Omental fat pad (tissue), 4 donors: ENCODE measurements at places on chromosomes 1 and 21. TPM values are rescaled to one million over a fixed set of nuclear protein-coding genes. Genes with fewer than 3 reads are reported as not detected.

DNA sequence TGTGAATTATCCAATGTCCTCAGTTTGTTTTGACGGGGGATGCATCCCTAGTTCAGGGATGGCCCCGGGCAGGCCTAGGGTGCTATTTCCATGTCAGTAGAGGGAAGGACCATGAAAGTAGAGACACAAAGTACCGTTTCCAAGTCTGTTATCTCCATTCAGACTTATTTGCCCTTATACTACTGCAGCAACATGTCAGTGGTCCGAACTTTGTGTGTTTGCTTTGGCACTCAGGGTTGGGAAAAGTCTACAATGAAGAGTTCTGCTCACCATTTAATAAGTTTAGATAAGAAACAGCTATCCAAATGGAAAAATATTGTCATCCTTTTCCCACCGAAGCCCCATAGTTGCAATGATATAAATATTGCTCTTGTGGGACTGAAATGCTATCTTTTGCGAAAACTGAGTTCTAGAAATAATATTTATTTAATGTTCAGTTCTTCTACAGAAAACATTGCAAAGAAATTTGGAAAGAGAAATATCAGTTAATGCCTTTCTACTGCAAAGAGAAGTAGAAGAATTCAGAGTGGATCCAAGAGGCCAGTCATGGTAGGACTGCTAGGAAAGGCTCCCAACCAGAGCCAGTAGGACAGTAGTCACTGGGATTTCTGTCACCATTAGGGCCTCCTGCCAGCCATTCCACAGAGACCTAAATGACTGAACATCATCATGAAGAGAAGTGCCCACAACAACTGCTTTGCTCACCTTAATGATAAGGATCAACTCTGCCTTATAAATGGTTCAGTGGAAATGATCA lies 11.5 kb upstream of the AGT start:
- DNase-seq = no peak

The PLA2G2C gene
- total RNA-seq = not detected

- DNase-seq = no peak
These were observed 48.2 kb downstream of the CYP2J2 start for GRCh38 chr1:59878370-59878769.

The IL19 gene
- not detected for total RNA-seq

The OR2T12 gene
- total RNA-seq = not detected

DNA sequence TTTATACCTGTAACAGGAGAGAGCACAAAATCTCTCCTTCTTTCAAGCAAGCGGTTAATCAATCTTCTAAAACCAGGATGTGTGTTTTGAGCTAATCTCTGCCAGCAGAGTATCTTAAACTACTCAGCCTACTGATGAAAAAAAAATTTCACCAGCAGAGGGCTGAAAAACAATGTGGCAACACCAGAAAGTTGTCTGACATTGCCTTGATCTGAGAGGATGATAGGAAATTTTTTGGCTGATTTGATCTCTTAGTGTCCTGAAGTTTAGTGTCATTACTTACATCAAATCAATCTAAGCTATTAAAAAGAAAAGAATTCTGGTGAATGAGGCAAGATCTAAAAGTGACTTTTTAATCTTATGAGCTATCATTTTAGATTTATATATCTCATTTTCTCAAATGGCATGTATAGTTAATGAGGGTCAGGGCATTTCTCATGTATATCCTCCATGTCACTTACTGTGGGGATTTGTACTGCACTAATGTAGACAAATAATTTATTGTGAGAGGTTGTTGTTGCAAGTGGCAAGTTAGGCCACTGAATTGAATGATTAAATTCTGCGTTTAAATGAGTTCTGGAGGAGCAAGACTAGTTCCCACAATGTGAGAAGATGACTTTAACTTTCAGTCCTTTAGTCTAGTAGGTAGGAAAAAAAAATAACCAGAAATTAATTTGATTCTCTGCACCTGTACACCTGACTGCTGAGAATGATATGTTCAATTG lies 10.9 kb downstream of the ADAMTS1 start:
- DNase-seq = no peak

GRCh38 chr1:234840253-234840652 lies 230.3 kb upstream of the IRF2BP2 start:
- DNase-seq = no peak

DNA sequence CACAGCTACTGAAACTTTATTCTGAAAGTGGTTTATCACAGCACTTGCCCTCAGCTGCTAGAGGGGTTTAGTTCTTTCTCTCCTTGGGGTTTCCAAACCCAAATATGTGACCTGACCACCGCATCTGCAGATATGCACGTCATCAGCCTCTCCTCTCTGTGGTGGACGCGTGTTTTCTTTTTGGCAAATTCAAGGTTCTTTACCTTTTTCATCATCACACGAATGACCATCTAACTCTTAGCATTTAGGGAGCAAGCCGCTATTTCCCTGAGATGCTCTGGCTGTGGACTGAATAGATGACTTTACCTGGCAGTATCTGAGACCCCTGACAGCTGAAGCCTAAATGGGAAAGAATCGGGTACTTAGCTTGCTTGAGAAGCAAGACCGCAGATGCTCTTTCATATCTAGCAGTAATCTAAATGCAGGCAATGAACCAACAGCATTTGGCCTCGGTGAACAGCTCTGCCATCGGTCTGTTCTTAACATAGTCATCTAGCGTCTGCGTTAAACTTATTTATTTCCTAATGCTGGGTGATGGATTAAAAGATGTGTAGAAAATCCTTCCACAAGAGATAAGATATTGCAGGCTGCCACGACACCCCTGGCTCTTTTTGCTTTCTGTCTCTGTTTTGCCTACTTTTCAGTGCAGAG lies 463.4 kb downstream of the CAMTA1 start:
- DNase-seq = no peak

DNA sequence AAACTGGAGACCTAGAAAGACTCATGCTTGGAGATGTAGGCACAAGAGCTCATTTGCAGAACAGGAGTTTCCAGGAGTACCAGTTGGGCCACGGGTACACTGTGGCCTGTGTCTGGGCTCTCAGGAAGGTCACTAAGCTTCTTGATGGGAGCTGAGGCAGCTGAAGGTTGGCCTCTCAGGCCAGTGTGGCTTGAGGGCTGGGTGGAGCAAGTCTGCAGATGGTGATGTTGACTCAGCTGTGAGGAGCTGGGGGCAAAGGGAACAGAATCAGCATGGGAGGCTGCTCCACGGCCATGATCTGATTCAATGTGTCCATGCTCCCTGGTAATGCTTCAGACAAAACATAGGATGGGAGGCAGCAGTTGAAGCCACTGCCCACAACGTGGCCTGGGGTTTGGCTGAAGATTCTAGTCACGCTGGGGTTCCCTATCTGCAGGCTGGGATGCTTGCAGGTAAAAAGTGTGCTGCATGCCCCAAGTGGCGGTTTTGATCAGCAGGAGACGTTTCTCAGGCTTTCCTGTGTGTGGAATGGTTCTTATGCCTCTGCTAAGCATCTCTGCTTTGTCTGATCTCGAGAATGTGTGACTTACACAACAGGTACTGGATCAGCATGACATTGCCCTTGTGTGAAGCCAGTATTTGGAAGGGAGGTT lies 15.4 kb upstream of the TENT5C start:
- no peak for DNase-seq

The CFAP74 gene
- not detected for total RNA-seq

GRCh38 chr1:29209173-29209572 lies 21.6 kb downstream of the MECR start:
- no peak for DNase-seq

DNA sequence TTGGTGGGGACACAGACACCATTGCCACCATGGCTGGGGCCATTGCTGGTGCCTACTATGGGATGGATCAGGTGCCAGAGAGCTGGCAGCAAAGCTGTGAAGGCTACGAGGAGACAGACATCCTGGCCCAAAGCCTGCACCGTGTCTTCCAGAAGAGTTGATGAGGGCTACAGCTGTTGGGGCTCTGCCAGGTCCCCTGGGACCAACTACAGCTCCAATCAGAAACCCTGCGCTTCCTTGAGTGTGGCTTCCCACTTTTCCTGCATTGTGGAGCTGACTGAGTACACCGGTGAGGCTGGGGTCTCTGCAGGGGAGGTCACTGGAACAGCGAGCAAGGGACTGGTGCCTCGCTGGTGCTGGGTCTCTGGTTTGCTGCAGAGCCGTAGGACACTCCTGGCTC lies 4.5 kb downstream of the ADPRS start:
- no peak for DNase-seq

DNA sequence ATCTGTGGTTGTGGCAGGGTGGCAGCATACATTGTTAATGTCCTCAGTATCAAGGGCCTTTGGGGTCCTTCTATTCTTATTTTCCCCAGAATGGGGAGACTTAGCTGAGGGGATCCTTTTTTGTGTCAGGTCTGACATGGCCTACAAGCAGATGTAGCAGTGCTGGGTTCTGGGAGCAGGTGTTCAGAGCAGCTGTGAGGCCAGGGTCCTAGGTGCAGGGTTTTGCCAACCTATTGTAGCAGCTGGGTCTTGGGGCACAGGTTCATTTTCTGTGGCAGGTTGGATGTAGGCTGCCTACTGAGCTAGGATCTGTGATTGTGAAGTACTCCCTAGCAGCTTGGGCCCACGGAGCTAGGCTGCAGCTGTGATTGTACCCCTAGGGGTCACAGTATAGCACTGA lies 60.1 kb downstream of the DIPK1A start:
- DNase-seq = no peak

- no peak for DNase-seq
These were observed 16.6 kb upstream of the TRIM45 start for GRCh38 chr1:117138106-117138505.

DNA sequence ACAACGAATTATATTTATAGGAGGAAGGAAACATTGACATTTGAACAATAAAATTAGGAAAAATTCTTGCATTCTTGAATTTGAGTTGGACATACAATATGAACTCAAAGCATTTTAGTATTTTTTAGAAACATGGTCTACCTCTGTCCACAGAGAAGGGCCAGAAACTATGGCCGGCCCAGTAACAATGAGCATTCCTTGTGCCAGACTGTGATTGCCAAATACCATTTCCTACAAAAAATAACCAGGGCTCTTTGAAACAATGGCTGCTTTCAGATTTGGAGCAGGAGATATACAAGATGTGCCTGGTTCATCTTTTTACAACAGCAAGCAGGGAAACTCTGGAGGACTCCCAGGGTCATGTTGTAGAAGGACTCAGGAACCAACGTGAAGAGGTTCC lies 38.4 kb downstream of the NOS1AP start:
- no peak for DNase-seq

The ZBTB8A gene
- total RNA-seq = 6.1 TPM

The SH2D1B gene
- total RNA-seq = 0.47 TPM

The GOLT1A gene
- total RNA-seq = not detected

DNA sequence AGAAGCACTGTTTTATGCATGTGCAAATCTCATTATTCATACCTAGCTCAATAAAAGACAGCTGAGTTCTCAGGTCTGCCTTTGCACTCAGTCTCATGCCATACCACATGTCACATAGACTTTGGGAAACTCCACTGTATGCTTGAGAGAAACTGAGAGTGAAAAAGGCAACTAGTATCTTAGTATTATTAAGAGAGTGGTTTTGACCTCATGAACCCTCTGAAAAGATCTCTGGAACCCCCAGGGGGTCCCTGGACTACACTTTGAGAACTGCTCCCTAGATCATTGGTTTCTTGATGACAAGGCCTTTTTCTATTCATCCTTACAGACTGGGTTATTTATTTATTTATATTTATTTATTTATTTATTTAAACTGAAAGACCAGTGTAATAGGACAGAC lies 3.7 kb upstream of the RHEX start:
- no peak for DNase-seq

- no peak for DNase-seq
These were observed 3.4 kb downstream of the SCCPDH start for GRCh38 chr1:246727594-246727993.

GRCh38 chr1:25799935-25800702 lies at the start of gene SELENON:
TSS of gene SELENON (plus strand) at chr1:25800193. CDS start at chr1:25800231, 38 bp downstream.
- no peak for DNase-seq

GRCh38 chr21:35510294-35510693 lies 461.2 kb upstream of the RUNX1 start:
- no peak for DNase-seq

The RXFP4 gene
- not detected for total RNA-seq

The LINGO4 gene
- not detected for total RNA-seq

GRCh38 chr21:46665566-46665965 lies 30.1 kb downstream of the PRMT2 start:
- no peak for DNase-seq

DNA sequence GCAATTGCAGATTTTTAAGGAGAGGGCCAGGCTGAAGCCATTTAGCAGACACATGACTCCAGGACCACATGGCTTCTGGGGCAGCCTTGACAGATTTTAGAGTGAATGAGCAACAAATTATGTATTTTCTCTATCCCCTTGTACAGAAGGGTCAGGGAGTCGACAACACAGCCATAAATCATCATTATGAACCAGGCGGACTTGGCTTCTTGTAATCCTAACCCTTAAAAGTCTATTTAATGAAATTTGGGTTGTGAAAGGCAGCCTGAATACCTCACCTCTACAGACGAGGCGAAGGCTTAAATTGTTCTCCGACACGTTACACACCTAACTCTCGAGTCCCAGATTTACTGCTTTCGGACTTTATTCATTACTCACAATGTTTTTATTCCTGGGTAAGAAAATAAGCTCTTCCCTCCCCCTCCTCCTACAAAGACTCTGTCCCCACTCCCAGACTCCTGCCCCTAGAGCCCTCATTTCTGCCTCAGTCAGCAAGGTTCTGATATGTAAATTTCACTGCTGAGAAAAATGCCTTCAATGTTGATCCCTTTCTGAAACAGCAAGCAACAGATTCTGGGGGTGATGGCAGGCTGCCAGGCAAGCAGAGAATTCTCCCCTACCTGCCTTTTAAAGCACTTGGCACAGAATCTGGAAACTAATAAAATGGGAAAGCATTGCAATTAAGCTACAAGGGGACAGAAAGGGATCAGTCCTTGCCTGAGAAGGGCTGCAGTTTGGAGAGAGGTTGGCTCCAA lies 51.6 kb downstream of the PLPP3 start:
- DNase-seq = no peak

DNA sequence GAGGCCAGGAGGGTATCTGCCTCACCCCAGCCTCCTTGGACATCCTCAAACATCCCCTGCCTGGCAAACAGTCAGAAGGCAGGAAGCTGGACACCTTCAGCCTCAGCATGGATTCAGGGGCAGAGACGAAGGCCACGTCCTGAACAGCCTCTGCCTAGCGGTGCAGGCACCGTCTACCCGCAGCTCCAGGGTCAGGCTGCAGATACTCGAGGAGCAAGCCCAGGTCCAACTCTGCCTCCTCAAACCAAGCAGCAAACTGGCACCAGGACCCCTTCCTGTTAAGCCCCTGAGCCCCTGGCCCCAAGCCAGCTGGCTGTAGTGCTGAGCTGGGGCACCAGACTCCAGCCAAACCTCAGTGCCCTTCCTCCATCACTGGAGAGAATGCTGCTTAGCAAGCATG lies 494.7 kb downstream of the NPHP4 start:
- no peak for DNase-seq
